ENCODE measurements at places on chromosomes 7 and 10.

GRCh38 chr10:16799621-16800020 is 17.6 kb downstream of the RSU1 start:
- peaks cover 31% of the 10 kb centered on the region for H3K36me3 ChIP-seq
- no peak overlapping the region for H3K27ac ChIP-seq
- peaks cover 4% of the 10 kb centered on the region for H3K4me1 ChIP-seq
- no peak overlapping the region for H3K4me3 ChIP-seq
- no peaks in the 10 kb centered on the region for H3K27me3 ChIP-seq
- DNase-seq: no peak

DNA sequence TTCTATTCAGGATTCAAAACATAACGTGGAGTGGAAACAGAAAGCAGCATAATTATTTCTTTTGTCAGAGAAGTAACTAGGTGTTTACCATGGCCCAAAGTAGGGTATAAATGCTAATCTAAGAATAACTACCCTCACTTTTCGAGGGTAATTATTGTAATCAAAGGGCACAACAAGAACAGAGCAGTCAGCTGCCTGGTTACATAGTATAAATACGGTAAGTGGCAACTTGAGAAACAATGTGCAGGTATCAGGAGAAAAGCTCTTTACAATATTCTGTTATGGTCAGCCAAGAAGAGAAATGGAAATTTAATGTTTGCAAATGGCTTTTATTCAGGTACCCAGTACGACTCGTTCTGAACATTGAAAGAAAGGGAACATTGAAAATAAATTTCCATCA is 242.0 kb upstream of the NPY start:
- H3K4me1 ChIP-seq: no peaks in the 10 kb centered on the region
- no peaks in the 10 kb centered on the region for H3K36me3 ChIP-seq
- H3K27me3 ChIP-seq: no peaks in the 10 kb centered on the region

DNA sequence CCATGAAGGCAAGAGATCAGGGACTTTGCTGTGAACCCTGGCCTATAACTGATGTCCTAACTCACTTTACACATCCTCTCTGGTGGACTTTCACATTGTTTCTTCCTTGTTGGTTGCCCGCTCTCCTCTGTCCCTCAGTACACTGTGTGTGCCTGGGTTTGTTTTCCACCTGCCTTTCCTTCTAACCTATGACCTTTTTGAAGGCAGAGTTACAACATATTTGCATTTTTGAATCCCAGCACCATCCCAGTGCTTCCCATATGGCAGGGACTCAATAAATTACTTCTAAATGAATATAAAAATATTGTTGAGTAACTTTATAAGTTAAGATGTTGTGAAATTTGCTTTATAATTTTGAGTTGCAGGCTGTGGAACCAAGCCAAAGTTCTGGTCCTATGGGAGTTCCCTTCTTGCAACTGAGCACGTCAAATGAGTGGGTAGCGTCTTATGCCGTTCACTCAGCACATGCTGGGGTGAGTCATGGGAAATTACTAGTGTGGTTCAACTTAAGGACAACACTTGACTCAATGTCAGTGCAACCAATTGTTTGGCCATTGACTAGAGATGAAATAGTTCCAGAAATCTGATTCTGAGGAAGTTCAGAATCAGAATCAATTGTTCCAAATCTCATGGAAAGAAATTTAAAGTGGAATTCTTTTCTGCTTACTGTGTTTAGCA is 250.9 kb downstream of the TWIST1 start:
- no peaks in the 10 kb centered on the region for H3K36me3 ChIP-seq
- H3K27ac ChIP-seq: no peak overlapping the region
- H3K4me1 ChIP-seq: no peaks in the 10 kb centered on the region
- no peak overlapping the region for H3K4me3 ChIP-seq
- H3K27me3 ChIP-seq: no peaks in the 10 kb centered on the region

DNA sequence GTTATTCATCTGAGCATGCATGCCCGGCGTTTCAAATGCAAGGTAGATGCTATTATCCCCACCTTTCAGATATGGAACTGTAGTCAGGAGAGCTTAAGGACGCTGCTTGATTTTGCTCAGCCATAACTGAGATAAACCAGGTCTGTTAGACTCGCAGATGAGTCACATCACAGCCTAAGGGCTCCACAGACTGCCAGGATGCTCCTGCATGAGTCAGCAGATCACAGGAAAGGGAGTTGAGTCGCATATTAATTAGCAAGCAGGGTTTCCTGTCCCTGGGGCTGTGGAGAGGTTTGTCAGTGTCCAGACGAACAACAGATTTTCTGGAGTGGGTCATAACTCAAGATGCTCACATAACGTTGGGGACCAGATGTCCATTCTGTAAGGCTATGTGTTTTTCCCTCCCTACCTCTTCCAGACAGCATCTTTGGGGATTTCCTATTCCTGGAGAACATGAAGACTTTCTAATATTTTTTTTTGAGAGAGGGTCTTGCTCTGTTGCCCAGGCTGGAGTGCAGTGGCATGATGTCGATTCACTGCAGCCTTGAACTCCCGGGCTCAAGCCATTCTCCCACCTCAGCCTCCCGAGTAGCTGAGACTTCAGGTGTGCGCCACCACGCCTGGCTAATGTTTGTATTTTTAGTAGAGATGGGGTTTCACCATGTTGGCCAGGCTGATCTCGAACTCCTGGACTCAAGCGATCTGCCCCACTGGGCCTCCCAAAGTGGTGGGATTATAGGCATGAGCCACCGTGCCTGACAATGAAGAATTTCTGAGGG is 36.7 kb downstream of the PFKFB3 start:
- peak; percentile 71 for DNase-seq
- H3K27me3 ChIP-seq: no peaks in the 10 kb centered on the region
- H3K36me3 ChIP-seq: peaks cover 47% of the 10 kb centered on the region

DNA sequence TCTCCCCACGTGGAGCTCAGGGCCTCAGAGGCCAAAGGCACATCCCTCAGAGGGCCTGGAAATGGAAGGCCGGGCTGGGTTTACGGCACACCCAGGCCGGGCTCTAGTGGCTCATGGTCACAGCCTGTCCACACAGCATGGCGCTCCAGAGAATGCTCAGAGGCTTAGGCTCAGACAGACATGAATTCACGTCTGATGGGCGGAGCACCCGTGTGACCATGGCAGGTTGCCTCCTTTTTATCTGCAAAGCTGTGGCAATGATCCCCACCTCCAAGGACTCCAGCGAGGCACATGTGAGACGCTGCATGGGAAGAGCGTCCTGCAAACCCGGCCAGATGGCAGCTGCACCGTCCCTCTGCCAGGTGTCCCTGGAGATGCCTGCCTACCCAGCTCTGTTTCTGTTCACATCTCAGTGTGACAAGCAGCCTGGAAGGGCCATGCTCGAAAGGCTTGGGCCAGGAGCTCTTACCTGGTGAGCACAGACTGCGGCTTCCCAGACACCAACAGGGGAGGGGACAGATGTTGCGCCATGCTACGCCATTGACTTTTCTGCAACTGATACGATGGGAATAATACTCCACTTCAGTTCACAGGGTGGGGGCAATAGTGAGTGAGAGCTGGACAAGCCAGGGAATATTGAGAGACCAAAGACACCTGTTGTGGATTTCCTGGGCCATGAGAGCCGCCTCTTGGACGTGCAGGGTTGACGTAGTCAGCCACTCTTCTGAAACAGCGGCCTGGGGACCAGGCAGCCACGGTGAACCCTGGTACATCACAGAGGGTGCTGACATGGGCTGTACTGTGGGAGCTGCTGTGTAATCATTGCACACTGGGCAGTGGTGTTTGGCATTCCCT is 34.4 kb upstream of the FAM20C start:
- no peaks in the 10 kb centered on the region for H3K36me3 ChIP-seq
- H3K27ac ChIP-seq: no peak overlapping the region
- H3K27me3 ChIP-seq: peaks cover 5% of the 10 kb centered on the region
- no peak overlapping the region for H3K4me3 ChIP-seq

GRCh38 chr10:25692761-25693160 is 241.3 kb upstream of the MYO3A start:
- no peaks in the 10 kb centered on the region for H3K27me3 ChIP-seq
- no peaks in the 10 kb centered on the region for H3K4me1 ChIP-seq
- H3K4me3 ChIP-seq: no peak overlapping the region
- DNase-seq: no peak
- no peaks in the 10 kb centered on the region for H3K36me3 ChIP-seq

- H3K36me3 ChIP-seq: peaks cover 1% of the 10 kb centered on the region
- H3K27me3 ChIP-seq: peaks cover 78% of the 10 kb centered on the region
Measured at GRCh38 chr10:49397036-49397999, 1.4 kb upstream of the DRGX start.

DNA sequence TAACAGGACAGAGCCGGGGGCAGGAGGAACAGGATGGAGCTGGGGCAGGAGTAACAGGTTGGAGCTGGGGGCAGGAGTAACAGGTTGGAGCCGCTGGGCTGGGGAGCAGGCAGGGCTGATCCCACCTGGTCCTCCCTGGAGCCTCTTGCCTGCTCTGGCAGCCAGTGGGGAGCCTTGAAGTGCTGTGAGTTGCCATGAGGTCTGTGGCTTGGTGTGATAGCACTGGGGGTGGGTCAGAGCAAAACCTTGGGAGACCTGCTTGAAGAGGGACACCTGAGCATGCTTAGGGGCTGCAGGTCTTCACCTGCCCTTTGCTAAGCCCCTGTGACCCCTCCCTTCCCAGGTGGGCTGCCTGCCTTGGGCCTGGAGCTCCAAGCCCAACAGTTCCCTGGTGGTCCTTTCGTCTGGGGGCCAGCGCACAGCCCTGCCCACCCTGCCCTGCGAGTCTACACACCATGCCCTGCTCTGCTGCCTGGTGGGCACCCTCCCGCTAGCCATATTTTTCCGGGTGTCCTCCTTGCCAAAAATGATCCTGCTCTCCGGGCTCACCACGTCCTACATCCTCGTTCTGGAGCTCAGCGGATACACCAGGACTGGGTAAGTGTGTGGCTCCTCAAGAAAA is 111.6 kb downstream of the ADCY1 start:
- peaks cover 10% of the 10 kb centered on the region for H3K27me3 ChIP-seq
- H3K36me3 ChIP-seq: no peaks in the 10 kb centered on the region
- H3K27ac ChIP-seq: no peak overlapping the region
